Stimulated activated CD4-positive, alpha-beta T cell treated with anti-CD3 and anti-CD28 coated beads, Interleukin-2, amount 100 ng/mL, for 4 hours (primary cell): ENCODE measurements at places on chromosomes 5 and 9.

GRCh38 chr5:134100283-134101091 is 14.0 kb upstream of the TCF7 start:
- peak; percentile 75 for DNase-seq

DNA sequence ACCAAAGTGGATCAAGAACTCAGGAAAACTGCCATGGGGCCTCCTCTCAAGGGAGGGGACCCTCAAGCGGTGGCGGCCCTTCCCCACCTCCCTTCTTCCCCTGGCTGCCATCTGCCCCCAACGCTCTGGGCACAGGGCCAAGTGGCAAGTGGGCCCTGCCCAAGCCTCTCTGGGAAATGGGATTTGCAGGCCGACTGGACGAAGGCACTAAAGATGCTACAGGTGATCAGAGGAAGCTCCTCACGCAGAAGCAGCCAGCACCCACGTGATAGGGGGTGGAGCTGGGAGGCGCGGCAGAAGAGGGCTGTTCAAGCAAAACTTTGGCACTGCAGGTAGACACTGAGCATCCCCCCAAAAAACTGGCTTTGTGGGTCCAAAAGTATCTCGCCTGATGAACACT is 52.7 kb upstream of the UBTD2 start:
- no peak for DNase-seq

GRCh38 chr9:86064220-86064619 is 35.1 kb downstream of the GOLM1 start:
- DNase-seq: no peak

GRCh38 chr5:107558823-107559375 is 111.8 kb downstream of the EFNA5 start:
- no peak for DNase-seq

- no peak for DNase-seq
Observed at GRCh38 chr9:125375820-125376219, 114.2 kb downstream of the GAPVD1 start.

- DNase-seq: peak; percentile 41
Observed at GRCh38 chr5:127313847-127314473, 23.4 kb downstream of the MEGF10 start.

GRCh38 chr9:82938426-82939218 is 124.3 kb downstream of the RASEF start:
- no peak for DNase-seq

DNA sequence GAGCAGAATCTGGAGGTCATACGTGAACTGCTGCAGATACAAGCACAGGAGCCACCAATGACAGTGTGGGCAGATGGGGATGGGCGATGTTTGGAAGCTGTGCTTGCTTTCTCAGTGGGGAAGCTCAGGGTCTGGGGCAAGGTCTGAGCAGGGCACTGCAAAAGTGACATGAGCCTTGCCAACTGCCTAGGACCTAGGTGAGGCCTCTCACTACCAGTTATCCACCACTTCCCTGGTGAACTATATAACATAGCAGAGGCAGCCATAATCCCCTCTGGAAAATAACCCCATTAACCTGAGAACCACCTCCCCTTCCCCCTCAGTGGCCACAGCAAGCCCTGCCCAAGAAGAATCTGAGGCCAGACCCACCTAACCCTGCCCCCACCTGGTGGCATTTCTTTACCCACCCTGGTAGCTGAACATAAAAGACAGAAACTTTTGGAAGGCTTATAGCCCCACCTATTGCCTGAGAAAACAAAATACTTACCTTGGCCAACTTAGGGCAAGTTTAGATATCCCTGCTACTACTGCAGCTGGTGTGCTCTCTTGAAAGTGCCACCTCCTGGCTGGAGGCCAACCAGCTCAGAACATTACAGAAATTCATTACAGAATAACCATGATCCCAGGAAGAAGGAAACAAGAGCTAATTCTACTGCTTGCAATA is 18.8 kb upstream of the SPEF2 start:
- no peak for DNase-seq

- no peak for DNase-seq
Observed at GRCh38 chr9:14768405-14769229, 46.1 kb upstream of the CER1 start.

- DNase-seq: no peak
Observed at GRCh38 chr9:16871336-16872151, 1.1 kb upstream of the BNC2 start.

GRCh38 chr9:130667120-130667435 is 2.7 kb downstream of the PRDM12 start:
- DNase-seq: no peak

- DNase-seq: no peak
Observed at GRCh38 chr9:37990404-37991015, 78.5 kb downstream of the SHB start.

GRCh38 chr9:71446473-71447411 is 321.6 kb downstream of the CEMIP2 start:
- no peak for DNase-seq

- no peak for DNase-seq
Observed at GRCh38 chr9:95193067-95193466, 124.4 kb downstream of the FANCC start.

DNA sequence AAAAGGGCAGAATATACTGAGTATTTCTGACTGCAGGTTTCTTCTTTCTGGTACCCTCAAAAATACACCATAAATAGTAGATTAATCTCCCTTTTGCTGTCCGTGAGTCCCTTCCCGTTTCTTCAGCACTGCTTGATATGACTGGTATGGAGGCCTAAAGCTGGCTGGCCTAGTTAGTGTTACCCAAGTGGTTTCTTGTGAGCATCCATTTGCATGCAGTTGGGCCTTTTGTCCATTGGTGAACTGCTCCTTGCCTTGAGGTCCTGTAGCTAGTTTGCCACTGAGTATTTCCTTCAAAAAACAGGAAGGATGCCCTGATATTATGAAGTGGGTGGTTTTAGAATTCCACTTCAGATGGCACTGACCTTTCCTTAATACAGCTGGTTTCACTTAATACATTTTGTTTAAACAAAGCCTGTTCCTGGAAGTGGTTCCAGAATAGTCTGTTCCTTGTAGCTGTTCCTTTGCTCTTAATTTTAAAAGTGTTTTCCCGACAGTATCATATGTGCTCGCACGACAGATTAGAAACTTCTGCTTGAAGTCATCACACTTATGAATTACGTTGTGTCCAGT is 40.0 kb upstream of the ABL1 start:
- DNase-seq: no peak

GRCh38 chr9:99762470-99762869 is 59.2 kb upstream of the NR4A3 start:
- DNase-seq: no peak

DNA sequence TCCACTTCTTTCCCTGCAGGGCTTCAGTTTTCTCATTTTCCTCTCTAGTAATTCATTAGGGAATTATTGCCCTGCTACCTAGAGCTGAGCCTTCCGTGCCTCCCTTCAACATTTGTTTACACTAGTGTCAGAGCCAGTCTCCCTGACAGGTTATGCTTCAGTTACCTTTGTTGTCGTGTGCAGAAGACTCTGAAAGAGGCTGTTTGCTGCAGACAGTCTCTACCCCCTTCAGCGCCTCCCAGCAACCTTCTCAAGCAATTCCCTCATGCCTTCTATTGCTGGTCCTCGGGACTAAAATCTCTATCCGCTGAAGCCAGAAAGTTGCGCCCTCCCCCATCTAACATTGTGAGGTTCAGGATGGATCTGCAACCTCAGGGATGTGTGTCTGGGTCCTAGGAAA is 12.8 kb downstream of the RALGPS1 start:
- no peak for DNase-seq

GRCh38 chr5:179319741-179320281 is 25.4 kb downstream of the ADAMTS2 start:
- no peak for DNase-seq

- no peak for DNase-seq
Observed at GRCh38 chr5:149221326-149221725, 50.3 kb upstream of the AFAP1L1 start.

GRCh38 chr5:5739490-5739945 is 317.0 kb downstream of the ICE1 start:
- DNase-seq: no peak

DNA sequence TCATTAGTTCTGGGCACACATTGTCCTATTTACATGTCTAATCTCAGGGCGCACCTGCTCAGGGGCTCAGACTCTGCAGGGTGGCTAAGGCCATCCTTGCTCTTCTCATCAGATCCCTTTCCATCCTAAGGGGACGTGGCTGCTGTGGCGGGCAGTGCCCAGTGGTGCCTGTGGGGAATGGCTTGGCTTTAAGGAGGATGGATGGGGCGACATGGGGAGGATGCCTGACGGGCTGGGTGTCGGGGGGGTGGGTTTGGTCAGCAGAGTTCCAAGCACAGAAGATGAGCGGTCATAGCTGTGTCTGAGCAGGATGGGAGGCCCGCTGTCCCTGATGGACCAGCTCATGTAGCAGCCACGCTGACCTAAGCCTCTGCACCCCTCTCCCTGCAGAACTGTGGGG is 40.9 kb upstream of the SUSD3 start:
- DNase-seq: no peak

GRCh38 chr9:124707666-124708065 is 63.4 kb downstream of the NR6A1 start:
- DNase-seq: no peak

GRCh38 chr5:14146725-14147124 is 3.6 kb downstream of the TRIO start:
- no peak for DNase-seq

- no peak for DNase-seq
Observed at GRCh38 chr5:37717276-37717612, 122.6 kb downstream of the GDNF start.

DNA sequence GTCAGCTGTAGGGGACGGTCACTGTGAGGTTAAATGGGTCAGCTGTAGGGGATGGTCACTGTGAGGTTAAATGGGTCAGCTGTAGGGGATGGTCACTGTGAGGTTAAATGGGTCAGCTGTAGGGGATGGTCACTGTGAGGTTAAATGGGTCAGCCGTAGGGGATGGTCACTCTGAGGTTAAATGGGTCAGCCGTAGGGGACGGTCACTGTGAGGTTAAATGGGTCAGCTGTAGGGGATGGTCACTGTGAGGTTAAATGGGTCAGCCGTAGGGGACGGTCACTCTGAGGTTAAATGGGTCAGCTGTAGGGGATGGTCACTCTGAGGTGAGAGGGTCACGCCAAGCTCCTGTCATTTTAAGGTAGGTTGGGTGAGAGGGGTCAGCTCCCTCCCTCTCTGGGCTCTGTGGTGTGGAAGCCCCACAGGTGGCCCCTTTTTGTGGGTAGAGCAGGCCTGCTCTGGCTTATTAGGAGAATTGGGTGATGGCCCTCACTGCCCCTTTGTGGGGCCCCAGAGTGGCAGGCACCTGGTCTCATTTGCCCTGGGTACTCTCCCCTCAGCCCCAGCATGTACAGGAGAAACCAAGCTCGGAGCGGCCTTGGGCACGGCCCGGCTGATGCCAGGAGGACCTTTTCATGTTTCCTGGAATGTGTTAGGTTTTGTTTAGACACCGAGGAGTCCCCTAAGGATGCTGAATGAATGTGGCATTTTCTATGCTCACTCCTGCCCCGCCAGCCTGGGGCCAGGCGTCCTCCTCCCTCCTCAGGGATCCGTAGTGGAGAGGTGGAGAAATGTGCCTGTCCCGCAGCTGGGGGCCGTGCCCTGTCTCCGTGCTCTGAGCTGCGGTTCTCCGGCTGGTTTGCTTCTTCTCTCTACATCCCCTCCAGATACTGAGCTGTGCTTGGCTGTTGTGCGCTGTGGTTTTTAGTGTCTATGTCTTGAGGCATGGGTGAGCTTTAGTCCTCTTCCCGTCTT is 31.4 kb downstream of the AHRR start:
- no peak for DNase-seq

DNA sequence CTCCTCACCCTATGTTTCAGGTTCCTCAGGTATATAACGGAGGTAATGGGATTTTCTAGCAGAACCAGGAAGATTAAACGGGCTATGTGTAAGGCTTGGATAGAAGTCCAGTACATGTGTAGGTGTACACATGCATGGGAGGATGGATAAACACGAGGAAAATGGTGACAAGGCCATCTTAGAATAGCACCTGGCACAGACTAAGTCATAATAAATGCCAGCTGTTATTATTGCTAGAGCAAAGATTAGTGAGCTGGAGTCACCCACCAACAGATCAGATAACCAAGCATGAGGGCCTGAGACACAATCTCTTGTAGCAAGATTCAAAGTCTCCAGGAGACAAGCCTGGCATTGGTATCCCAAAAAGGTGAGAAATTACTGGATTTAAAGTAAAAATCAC is 21.1 kb downstream of the SPOCK1 start:
- DNase-seq: no peak

- DNase-seq: no peak
Observed at GRCh38 chr9:89383030-89383720, 64.9 kb downstream of the SECISBP2 start.

- DNase-seq: no peak
Observed at GRCh38 chr5:78127875-78128274, 166.6 kb downstream of the AP3B1 start.

GRCh38 chr5:15391704-15392397 is 108.1 kb upstream of the FBXL7 start:
- DNase-seq: no peak

- DNase-seq: no peak
Observed at GRCh38 chr5:165631235-165631634, 2125.8 kb downstream of the MAT2B start.

DNA sequence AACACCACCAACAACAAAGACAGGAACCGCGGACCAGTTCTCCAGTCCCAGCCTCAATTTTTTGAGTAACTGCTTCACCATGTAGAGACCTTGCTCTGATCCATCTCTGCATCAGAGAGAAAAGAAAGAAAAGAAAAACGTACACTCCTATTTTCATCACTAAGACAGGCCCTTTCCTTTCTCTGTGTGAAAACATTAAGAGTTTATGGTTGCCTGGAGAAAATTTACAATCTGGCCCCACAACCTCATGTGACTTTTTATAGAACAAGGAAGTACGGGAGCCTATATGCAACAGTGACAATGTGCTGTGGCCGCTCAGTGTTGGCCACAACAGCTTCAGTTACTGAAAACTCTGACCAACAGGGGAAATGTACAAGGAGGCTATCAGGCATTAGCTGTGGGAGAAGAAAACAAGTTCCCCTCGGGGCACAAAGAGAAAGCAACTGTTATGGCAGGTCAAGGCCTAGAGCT is 272.9 kb upstream of the PTGER4 start:
- no peak for DNase-seq

DNA sequence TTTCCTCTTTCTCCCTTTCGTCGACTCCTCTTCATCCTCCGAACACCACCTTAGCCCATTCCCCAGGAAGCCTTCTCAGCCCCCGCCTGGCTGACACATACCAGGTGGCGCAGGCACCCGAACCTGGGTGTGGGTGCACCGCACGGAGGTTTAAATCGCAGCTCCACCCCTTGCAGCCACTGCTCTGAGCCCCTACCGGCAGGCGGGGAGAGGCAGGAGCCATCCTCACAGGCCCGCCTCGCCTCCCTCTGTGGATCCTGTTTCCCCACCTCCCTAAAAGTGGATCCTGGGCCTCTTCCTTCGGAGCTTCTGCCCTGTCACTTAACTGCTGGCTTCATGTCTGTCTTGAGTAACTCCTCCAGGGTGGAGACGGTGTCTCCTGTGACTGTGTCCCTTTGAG is 110.7 kb downstream of the OLFM1 start:
- DNase-seq: no peak
